H1 (cell line): ENCODE measurements at places on chromosomes 12 and 14.
A peak's percentile ranks its signal among the peaks of the same experiment; 100 is the strongest.

DNA sequence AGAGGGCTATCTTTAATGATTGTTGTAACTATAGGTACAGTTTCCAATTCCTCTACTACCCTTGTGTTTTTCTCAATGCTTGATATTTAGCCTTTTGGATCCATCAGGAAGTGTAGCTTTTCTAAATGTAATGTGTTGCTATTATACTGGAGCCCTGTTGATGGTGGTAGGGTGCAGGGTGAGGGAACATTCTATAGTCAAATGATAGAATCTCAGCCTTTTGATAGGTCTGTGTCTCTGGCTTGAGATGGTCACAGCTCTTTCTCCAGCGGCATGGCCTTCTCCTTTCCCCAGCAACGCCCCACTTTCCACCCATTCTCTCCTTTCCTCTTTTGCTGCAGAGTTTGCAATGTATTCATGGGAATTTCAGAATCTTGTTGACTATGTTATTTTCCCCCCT lies 398.6 kb downstream of the RERGL start:
- no peak for DNase-seq

- DNase-seq = no peak
These were observed 167.5 kb upstream of the NOVA1 start for GRCh38 chr14:26765301-26765700.

DNA sequence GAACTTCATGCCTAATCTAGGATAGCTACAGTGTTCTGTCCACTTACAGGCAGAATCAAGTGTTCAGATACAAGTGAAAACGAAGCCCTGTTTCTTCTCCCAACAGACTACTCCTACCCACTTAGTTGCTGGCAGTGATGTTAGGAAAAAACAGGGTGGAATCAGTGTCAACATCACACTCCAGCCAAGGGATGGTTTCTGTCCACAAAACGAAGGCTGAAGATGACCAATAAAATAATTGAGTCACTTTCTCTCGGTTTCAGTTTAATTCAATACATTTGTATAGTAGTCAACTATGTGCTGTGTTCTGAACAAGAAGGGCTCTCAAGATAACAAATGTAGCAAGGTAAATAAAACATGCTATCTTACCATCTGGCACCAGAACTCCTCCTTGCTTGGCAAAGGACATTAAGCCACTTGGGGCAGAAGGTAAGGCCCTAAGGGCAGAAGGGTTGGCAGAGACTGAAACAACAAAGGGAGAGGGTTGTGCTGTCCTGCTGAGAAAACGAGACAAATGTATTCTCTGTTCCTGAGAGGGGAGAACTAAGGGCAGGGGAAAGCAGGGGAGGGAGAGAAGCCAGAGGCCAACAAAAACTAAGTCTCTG lies 393.6 kb downstream of the DPF3 start:
- DNase-seq = no peak

DNA sequence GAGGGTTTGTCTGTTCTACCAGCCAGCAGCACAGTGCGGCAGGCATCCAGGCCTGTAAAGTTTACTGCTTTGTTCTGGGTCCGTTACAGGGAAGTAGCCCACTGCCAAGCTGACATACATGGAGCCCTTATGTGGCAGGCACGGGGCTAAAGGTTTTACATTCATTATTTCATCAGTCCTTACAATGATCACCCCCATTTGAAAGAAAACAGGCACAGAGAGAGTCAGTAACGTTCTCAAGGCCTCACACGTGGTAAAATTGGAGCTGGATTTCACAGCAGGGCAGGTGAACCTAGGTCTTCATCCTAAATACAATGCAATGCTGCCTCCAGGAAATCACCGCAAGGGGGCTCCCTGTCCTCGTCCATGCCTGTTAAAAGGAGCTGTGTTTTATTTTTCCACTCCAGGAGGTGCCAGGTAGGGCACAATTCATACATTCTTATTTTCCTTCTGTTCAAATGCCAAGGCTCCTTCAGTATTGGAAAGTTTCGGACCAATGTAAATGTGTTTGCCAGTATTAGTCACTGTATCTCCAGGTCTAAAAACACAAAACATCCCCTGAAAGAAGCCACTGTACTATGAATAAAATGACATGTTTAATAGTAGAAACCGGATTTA lies 172.2 kb upstream of the GZMB start:
- peak; percentile 91 for DNase-seq

GRCh38 chr14:87916886-87917275 lies 76.1 kb downstream of the GALC start:
- DNase-seq = no peak

GRCh38 chr14:21711360-21711961 lies 37.8 kb upstream of the OR4E1 start:
- DNase-seq = no peak

DNA sequence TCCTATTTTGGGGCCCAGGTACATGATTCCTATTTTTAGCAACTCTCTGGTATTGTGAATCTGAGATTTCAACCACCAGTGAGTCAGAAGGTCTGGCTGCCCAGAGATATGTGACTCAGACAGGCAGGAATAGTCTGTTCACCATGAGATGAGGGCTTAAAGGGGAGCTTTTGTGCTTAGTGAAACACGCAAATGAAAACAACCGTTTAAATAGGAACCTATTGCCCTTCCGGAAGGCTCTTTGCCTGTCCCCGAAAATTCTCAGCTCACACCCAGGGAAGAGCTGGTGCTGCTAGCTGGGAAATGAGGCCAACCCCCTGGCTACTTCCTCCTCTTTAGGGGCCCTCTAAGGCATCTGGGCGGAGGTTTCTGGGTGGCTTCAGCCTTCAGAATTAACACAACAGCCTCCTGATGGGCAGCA lies 283.6 kb downstream of the CACNA1C start:
- no peak for DNase-seq

DNA sequence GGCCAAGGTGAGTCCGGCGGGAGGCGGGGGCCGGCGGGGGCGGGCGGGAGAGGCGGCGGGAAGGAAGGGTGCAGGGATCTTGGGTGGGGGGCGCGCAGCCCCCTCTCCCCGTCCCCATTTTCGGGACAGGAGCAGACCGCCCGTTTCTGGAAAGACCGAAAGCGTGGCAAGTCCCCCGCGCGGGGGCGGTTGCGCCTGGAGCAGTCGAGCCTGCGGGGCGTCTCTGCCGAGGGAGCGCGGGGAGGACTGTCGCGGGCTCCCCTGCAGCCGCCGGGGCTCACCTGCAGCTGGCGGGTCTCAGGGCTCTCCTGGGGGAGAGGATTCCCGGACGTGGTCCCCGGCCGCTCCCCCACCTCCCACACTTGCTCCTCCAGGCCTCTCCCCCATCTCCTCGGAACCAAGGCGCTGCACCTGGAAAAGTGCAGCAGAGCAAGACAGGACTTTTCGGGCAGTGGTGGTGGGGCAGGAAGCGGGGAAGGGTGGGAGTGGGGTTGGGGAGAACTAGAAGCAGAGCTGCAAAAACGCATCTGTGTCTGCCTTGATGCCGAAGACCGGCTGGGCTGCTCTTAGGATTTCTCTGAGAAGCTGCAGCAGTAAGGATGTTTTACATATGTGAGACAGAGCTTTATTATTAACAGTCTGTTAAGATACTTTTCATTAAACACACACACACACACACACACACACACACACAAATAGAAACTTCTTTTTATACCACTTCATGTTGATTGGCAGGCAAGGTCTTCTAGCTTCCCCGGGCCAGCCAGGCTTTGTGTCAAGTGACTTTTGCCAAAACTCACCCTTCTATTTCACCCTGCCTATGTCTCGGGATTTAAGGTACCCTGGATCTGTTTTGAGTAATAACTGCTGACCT lies 677 bp downstream of the C12orf75 start:
- no peak for DNase-seq

DNA sequence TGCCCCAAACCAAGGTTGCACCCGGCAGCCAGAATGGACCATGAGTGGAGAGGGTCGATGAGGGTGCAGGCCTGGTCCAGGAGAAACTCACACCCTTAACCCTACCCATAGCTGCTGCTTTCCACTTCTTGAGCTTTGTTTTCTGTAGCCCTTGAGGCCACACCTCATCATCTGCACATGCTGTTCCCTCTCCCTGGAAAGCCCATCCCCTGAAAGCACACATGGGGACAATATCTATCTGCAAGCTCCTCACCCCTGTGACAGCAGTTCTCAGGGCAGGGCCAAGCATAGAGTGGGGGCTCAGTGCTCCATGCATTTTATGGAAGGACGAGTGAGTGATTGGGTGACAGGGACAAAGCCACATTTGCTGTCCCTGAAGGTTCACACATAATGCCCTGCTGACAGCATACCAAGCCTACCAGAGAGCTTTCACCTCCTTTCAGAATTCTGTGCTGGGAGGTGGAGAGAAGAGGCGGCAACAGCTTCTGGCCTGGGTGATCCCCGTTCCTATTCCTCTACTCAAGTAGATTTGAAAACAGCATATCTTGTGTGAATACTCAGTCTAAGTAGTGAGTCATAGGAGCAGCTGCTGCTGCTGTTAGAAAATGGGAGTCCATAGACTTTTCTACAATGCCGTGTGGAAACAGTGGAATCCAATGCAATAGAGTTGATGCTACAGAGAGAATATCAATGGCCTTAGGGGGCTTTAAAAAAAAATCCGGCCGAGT lies 44.6 kb downstream of the SRGAP1 start:
- DNase-seq = no peak

- DNase-seq = no peak
These were observed 225.7 kb downstream of the TMTC2 start for GRCh38 chr12:82912406-82912805.

DNA sequence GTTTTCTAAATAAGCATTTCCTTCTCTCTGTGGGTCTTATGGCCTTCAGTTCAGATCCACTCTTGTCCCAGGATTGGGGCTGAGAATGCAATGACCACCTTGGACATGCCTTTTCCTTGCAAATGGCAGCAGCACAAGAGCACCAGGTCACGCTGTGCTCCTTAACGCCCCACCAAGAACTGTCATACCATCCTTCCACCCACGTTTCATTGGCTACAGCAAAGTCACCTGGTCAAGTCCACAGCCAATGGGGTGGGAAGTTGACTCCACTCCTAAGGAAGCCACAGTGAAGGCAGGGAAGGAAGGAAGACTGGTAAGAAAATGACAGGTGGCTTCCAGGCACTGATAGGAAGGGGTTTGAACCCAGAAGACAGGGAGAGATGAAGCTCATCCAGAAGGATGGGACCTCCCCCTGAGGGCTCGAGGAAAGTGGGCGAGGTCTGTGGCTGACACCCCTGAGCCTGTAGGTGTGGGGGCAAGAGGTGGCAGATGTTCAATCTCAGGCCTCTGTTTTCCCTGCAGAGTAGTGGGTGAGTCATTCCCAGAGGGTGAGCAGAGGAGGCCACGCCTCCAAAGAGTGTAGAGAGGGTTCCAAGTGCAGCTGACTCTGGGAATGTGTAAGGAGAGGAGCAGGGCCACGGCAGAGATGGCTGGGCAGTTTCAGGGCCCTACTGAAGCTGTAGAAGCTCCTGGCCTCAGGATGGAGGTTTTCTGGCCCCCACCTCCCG lies 113.5 kb upstream of the VRK1 start:
- DNase-seq = no peak

DNA sequence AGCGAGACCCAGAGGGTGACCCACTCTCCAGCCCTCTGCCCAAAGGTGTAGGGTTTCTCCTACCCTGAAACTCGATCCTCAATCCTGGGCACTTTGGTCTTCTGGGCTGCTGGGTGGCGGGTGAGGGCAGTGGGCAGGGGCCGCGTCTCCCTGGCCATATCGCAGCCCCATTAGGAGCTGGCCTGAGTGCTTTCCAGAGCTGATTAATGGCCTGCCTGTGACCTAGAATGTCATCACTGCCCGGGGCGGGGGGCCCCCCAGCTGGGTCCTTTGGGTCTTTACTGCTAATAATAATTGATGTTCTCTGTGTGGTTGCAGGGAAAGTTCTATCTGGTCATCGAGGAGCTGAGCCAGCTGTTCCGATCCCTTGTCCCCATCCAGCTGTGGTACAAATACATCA lies 47.8 kb downstream of the HRK start:
- no peak for DNase-seq

DNA sequence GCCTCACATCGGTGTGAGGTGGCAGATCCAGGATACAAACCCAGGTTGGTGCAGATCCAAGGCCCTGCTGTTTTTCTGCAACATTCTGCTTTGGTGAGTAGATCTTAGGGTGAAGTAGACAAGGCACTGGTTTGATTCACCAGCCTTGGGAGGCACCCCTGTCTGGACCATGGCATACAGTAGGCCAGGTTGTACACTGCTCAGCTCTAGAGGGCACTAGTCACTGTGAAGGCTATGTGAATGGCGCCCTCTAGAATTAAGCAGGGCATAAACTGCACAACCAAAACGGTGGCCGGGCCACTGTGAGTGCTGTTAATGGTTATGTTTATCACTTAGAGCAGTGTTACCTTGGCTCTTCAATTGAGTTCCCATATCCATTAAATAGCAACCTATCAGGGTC lies 280.6 kb upstream of the PWP1 start:
- no peak for DNase-seq

DNA sequence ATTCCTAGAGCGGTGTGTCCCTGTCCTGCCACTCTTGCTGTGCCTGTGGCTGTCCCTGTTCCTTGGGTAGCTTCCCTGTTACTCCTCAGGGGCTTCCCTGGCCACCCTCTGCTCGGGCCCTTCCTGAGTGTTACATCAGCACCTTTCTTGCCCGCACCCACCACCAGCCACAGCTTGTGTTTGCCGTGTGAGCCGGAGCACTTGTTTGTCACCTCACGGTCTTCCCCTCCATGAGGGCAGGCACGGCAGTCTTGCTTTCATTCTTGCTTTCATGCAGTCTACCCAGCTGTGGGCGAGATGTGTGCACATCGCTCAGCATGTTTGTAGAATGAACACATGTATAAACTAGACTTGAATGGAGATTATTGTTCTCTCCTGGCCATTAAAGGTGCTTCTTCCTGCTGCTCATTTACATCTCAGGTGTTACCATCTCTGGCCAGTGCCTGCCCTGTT lies 42.0 kb downstream of the TRAF3 start:
- DNase-seq = no peak

- DNase-seq = no peak
These were observed 217.7 kb downstream of the AACS start for GRCh38 chr12:125282921-125283320.

DNA sequence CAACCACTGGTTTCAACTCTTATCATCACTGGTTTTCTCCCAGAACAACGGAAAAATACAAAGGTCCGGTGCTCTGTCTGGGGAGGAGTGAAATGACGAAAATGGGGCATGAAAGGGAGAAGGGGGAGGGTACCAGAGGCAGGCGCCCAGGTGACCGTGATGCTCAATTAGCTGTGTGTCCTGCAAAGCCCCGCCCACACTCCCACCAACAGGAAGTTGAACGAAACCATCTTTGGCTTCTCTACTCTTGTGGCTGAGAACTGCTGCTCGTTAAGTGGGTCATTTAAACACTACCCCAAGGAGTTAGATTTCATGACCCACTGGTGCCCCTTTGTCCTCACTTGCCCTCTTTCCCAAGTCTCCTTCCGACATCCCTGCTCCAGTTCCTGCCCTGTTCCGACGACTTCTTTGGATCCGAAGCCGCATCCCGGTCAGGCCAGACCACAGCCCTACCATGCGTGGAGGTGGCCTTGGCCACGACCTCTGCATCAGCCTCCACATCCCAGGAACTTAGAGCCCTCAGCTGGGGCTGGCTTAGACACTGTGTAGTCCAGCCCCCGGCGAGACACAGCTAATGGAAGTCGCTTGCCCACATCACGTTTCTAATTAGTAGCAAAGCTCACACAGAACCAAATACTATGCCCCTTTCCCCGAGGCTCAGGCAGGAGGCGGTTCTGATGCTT lies 11.4 kb upstream of the LRTM2 start:
- DNase-seq = no peak
